M059J (cell line): ENCODE measurements at places on chromosomes 5 and 9. TPM values are rescaled to one million over a fixed set of nuclear protein-coding genes. Genes with fewer than 3 reads are reported as not detected.

FBN2 gene
- 0.20 and 0.37 TPM in 2 replicates for total RNA-seq

TMEFF1 gene
- 0.05 and 4.0 TPM in 2 replicates for total RNA-seq

PCDHGC4 gene
- 0.25 and 0.69 TPM in 2 replicates for total RNA-seq

TERT gene
- 0.62 TPM in 1 of 2 replicates, not detected in the other for total RNA-seq

C9 gene
- total RNA-seq, result not detected in 2 replicates

PCDHA1 gene
- total RNA-seq, result 0.05 TPM in 1 of 2 replicates, not detected in the other

PRUNE2 gene
- 4.8 and 7.2 TPM in 2 replicates for total RNA-seq

DNA sequence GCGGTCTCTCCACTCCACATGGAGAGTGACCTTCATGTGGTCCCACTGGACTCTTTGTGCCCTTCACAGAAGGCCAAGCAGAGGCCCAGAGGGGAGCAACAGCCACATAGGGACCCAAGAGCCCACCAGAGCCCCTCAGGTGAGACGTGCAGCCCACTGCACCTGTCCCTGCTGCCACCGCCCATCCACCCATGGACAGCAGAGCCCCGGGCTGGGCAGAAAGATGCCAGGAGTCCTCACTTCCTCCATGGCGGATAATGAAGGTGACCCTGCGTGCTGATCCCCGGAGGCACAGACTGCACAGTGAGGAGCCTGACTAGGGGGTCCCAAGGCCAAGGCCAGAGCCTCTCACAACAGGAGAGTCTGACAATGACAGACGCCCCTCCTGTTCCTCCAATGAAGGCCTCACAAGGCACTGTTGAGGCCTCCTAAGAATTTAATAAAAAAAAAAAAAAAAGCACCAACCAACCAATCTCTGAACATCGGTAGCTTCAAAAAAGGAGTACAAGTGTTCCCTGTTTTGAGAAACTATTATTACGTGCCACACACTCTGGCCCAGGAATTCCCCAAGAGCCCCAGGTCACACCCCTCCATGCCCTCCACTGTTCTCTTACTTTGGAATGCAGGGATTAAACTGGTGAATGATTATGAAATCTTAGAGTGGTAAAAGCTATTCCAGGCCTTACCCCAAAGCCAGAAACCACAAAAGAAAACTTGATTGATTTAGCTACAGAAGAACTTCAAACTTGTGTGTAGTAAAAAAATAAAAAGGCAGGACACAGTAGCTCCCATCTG lies 2.8 kb upstream of the PPP1R26 start:
- DNase-seq, result no peak

DNA sequence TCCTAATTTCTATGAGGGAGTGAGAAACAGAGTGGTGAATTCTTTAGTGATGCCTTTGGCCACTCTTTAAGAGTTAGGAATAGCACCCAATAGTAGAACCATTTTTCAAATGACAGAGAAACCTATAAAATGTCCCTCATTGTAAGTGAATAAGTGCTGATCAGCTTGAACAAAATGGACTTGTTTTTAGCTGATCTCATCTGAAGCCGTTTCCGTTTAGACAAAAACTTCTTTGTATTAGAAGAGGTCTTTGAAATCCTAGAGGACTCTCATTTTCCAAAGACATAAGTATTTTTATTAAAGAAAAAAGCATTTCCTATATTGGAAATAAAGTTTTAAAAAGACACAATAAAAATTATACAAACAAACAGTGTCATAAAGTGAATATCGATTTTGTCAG lies 273.9 kb downstream of the ARHGEF28 start:
- DNase-seq, result no peak

DNA sequence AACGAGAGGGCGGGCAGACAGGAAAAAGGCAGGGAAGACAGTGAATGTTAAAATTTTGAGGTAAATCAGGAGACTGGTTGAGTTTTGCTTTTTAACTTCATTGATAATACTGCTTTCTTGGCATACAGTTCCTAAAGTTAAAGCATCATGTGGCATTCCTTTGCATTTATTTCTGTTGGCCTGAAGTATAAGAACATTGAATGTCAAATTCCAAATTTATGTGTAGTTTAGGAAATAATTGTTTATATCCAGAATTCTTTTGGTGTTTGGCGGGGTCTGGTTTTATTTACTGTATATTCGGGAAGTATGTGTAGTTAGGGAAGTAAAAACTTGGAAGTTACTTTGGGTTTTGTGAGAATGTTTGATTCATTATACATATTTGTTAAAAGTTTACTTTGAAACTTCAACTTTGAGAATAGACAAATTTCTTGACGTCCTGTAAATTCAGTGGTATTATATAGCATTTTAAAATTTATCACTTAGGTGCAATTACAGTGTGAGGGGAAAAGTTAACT lies 83.2 kb downstream of the PTPDC1 start:
- no peak for DNase-seq

- no peak for DNase-seq
Observed at GRCh38 chr5:127550652-127551409, 33.4 kb downstream of the PRRC1 start.

DNA sequence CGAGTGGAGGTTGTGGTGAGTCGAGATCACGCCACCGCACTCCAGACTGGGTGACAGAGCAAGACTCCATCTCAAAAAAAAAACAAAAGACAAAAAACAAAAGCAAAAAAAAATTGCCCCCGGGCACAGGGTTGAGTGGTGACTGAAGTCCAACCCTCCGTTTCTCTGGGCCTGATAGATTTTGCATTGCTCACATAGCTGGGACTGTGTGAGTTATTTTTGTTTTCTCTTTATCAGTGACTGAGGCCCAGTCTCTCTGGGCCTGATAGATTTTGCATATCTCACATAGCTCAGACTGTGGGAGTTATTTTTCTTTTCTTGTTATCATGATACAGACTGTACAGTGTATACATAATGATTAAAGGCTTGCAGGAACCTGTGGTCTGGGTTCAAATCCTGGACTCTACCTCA lies 2.6 kb upstream of the SLC28A3 start:
- DNase-seq, result peak; percentile 98

- no peak for DNase-seq
Observed at GRCh38 chr9:68522954-68523353, 17.7 kb downstream of the TMEM252 start.

- DNase-seq, result no peak
Observed at GRCh38 chr5:66351813-66352212, 207.7 kb downstream of the SREK1 start.

DNA sequence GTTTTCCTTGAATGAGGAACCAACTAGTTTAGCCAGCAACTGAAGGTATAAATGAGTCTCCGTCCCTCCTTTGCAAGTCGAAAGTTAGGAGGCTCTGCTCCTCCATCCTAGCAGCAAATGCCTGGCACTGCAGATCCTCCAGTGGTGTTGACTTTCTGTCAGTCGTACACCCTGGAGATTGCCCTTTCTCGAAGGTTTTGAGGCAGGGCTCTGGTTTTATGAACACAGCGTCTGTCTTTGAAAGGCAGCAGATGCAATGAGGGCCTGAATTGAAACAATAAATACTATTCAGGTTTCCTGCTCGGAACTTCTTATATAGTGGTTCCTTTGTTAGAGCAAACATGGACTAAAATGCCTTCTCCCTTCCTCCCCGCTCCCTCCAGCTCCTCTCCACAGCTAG lies 284.0 kb downstream of the TMEM38B start:
- DNase-seq, result no peak

GRCh38 chr5:176627582-176627981 lies 2.8 kb downstream of the SNCB start:
- no peak for DNase-seq

DNA sequence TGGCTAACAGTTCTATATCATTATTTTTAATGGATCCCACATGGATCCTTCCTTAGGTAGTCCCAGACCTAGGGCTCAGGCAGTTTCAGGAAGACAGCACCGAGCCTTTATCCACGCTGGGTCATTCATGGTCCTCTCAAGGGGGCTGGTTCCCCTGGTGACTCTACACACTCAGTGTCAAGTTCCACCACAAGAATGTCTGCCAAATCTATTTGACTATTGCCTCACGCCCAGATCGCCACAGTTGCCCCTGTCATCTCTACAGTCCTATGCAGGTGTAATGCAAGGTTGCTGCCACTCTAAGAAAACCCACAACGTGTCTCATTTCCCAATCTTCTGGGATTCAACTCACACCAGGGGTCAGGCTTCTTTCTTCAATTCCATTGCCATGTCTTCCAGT lies 8.0 kb upstream of the ZNF366 start:
- DNase-seq, result peak; percentile 62

GRCh38 chr5:109529520-109529919 lies 119.7 kb upstream of the PJA2 start:
- peak; percentile 12 for DNase-seq

- DNase-seq, result peak; percentile 76
Observed at GRCh38 chr9:16871336-16872151, 1.1 kb upstream of the BNC2 start.

- DNase-seq, result peak; percentile 69
Observed at GRCh38 chr5:82622205-82622604, 344.1 kb upstream of the RPS23 start.
